DMS153 (cell line): ENCODE measurements at places on chromosomes 7 and 10.

- no peak for DNase-seq
These were observed 118.5 kb upstream of the HABP2 start for GRCh38 chr10:113434315-113434714.

DNA sequence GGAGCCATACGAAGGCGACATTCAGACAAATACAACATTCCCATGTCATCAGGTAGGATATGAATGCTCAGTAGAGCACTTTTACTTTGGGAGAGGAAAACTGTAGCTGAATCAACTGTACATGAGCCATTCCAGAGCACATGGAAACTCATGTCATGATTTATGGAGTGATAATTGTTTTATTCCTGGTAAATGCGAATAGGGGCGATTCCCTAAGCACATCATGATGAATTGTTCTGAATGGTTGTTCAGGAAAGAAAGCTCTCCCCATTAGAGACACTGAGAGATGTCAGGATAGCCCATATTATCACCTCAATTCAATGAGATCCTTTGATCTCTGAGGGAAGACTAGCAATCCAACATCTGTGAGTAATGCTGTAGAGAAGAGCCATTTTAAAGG, 243.6 kb downstream of the FOXP2 start:
- DNase-seq: no peak

DNA sequence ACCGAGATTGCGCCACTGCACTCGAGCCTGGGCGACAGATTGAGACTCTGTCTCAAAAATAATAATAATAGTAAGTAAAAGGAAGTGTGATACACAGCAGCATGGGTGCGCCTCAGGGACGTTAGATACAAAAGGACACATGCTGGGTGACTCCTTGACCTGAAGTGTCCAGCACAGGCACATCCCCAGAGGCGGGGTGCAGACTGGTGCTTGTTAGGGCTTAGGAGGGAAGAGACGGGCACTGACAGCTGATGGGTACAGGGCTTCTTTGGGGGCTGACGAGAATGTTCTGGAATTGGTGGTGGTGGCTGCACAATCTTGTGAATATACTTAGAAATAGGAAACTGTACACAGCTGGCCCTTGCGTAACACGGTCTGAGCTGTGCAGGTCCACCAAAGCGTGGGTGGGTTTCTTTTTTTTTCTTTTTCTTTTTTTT, 61.8 kb upstream of the DNAJB6 start:
- DNase-seq: no peak

DNA sequence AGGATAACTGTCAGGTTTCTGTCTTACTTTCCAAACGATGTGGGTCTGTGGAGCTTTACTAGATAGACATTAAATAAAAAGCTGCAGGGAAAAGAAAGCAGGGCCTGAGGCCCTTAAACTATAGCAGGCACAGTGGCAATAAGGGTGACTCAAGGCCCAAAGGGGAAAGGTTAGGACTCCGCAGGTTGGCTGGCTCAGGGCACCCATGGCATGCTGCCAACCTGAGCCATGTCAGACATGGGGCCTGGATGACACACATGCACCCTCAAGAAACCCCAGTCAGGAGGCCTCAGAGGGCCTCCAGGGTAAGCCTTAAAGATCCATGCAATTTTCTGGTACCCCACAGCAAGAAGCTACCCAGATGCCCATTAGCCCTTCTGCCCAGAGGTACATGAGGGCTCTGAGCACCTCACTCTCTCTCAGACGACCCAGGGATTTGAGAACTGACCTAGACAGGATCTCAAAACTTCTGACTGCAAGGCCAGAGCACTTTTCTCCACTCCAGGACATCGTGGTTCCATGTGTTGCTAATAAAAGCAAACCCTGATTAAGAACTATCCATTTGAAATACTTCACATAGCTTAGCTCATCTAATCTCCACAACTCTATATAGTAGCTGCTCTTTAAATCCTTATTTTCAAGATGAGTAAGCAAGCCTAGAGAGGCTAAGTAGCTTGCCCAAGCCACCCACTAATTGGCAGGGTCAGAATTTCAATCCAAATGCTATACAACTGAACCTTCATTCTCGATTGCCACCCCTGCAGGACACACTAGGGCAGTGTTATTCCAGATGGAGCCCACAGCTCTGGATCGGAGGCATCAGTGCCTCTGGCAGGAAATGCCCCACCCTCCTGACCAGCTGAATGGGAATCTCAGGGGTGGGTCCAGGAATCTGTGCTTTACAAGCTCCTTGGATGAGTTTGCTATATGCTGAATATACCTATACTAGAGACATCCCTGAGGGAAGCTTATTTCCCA, 132.5 kb upstream of the EFCAB10 start:
- no peak for DNase-seq

DNA sequence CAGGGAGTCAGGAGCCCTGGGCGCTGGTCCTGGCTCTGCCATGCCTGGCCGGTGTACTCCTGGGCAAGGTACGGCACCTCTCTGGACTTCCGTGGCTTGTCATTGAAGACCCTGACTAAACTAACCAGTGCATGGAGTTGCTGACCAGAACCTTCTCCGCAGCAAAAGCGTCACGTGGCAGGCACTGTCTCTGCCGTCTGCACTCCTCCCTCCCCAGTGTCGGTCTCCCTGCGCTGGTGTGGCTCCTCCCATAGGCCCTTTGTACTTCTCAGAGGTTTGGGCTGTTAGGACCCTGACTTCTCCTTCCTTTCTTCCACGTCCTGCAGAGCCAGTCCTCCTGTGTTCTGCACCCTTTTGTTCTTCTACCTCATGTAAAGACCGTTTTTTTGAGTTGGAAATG, 100.6 kb upstream of the CREB5 start:
- DNase-seq: no peak

GRCh38 chr10:122286867-122287266, 15.8 kb downstream of the BTBD16 start:
- no peak for DNase-seq

DNA sequence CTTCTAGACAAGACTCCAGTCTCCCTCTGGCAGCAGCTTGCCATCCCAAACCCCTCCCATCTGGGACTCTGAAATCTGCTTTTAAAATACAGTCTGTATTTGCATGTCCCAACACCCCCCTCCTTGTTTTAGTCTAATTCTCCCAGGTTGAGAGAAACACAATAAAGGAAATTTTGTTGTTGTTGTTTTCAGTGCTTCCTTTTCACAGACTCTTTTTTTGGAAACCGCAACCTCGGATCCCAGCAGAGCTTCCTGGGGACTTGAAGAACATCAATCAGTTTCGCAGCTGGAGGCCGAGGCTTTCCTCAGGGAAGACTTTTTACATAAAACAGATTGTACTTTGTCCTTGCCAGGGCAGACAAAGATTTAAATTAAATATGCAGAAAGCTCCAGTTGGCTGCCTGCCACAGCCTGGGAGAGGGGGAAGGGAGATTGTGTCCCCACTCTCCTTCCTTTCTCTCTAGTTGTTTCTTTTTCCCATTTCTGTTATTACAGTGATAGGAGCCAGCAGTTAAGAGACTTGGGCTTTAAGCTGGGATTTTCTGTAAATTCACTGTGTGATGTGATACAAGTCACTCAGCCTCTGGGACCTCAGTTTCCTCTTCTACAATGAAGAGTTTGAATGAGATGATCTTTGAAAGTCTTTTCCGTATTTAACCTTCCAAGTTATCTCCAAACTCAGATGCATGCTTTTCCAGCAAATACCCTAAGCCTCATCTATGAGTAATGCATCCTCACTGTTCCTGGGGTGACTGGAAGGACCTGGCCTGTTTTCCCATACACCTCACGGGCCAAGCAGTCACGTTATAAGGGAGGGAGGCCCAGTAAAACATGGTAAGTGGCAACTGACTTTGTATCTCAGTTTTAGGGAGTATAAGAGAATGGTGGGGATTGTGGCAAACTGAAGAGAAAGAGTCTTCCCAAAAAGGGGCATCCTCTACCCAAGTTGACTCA, 192.3 kb downstream of the REEP3 start:
- peak; percentile 75 for DNase-seq

DNA sequence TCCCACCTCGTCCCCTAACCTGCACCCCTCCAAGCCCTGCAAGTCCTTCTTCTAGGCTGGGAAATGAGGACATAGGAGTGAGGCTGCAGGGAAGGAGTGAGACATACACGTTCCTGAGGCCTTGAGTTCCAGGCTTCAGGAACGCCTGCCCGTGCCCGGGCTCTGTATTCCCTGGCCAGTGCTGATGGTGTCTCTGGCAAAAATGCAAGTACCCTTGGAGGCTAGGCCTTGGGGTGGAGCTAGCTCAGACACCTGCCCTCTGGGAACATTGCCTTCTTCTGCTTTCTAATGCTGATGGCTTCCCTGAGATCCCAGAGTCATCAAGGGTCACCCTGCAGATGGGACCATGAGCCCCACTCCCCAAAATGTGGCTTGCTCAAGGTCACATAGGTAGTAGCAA, 76.0 kb downstream of the GRK5 start:
- no peak for DNase-seq

DNA sequence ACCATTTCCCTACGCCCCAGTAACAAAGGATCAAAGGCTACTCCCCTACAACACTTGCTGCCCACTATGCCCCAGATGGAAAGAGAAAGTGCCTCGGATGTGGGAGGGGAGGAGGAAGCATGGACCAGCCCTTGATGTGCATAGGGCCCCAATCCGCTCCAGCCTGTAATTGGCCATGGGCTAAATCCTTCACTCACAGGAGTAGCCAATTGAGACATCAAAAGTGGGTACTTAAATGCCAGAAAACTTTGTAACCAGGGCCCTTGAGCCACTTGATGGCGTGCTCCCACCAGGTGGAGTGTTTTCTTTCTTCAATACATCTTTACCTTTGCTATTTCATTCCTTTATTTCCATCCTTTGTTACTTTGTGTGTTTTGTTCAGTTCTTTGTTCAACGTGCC, 500.5 kb upstream of the LRRN3 start:
- DNase-seq: no peak

- DNase-seq: no peak
These were observed 128.5 kb downstream of the ANKRD7 start for GRCh38 chr7:118352867-118353453.
